ENCODE measurements at places on chromosomes 12 and 14.

GRCh38 chr12:90250766-90251165 is 542.1 kb upstream of the ATP2B1 start:
- no peak for DNase-seq

- DNase-seq: no peak
These were observed 55.9 kb downstream of the FERMT2 start for GRCh38 chr14:52895000-52895399.

- DNase-seq: no peak
These were observed 73.5 kb downstream of the CDK17 start for GRCh38 chr12:96326628-96327227.

DNA sequence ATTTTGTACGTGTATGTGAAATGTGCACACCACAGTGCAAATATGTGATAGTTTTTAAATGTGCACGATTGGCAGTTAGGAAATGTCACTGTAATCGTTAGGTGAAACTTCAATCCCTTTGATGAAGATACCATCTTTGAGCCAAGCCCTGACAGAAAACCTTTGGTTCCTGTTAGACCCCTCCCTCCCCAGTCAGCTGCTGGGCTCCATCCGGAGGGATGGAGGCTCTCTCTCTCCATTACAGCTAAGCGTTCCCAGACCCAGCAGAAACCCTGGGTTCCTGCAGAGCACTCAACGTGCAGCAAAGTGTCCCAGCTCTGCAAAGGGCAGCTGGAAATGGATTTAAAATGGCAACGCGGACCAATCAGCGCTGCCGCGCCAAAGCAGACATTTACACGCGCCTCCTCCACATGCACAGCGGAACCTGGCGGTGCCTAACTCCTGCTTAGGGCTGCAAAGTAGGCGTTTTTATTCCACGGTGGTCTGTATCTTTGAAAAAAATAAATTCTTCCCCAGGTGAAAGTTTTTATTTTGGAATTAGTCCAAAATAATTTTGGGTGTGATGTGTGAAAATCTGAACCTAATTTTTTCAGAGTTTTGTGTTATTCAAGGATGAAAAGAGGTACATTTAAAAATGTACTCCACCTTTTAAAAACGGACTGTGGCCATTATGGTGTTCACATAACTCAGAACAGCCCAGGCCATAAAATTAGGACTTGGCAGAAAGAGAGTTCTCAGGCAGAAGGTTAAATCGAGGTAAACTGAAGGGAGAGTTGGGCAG is 1.4 kb upstream of the HMGA2 start:
- no peak for DNase-seq

GRCh38 chr12:4210183-4210582 is 63.4 kb upstream of the CCND2 start:
- DNase-seq: no peak

GRCh38 chr14:24270537-24271133 is 762 bp downstream of the RABGGTA start:
- DNase-seq: no peak

- DNase-seq: no peak
These were observed 49.2 kb downstream of the SYNE3 start for GRCh38 chr14:95467232-95467631.

DNA sequence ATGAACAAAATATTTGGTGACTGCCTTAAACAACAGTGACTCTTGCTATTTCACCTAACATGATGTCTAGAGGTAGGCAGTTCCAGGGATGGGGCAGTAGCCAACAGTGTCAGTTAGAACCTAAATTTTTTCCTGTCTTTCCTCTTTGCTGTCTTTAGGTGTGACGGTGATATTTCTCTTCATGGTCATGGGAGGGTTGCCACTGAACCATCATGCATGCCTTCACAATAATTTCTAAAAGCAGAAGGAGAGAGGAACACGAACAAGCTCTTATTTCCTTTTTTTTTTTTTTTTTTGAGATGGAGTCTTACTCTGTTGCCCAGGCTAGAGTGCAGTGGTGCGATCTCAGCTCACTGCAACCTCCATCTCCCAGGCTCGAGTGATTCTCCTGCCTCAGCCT is 2.4 kb downstream of the CCDC63 start:
- no peak for DNase-seq

Measured in activated naive CD4-positive, alpha-beta T cell treated with anti-CD3 and anti-CD28 coated beads, Interleukin-2, amount 50 U/mL, for 16 hours (primary cell).